ENCODE measurements at places on chromosomes 2 and 18.
A peak's percentile ranks its signal among the peaks of the same experiment; 100 is the strongest.

GRCh38 chr2:55877087-55877436 is 46.5 kb downstream of the EFEMP1 start:
- no peak for DNase-seq

DNA sequence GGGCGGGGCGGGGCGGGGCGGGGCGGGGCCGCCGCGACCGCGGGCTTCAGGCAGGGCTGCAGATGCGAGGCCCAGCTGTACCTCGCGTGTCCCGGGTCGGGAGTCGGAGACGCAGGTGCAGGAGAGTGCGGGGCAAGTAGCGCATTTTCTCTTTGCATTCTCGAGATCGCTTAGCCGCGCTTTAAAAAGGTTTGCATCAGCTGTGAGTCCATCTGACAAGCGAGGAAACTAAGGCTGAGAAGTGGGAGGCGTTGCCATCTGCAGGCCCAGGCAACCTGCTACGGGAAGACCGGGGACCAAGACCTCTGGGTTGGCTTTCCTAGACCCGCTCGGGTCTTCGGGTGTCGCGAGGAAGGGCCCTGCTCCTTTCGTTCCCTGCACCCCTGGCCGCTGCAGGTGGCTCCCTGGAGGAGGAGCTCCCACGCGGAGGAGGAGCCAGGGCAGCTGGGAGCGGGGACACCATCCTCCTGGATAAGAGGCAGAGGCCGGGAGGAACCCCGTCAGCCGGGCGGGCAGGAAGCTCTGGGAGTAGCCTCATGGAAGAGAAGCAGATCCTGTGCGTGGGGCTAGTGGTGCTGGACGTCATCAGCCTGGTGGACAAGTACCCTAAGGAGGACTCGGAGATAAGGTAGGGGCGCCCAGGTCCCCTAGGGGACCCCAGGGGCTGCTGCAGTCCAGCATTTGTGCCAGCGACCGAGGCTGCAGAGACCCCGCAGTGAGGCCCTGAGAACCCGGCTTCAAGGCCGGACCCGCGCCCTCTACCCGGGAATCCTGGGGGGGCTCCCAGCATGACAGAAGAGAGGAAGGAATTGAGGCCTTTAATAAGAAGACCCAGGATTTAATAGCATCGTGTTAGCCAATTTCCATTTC is at the start of gene KHK:
KHK (plus strand) TSS at position 49 of the 870 bp plus-strand sequence; CDS start at position 537, 488 bp downstream.
- peak; percentile 79 for DNase-seq

- DNase-seq = no peak
Observed at GRCh38 chr2:195536906-195537305, 120.1 kb upstream of the SLC39A10 start.

DNA sequence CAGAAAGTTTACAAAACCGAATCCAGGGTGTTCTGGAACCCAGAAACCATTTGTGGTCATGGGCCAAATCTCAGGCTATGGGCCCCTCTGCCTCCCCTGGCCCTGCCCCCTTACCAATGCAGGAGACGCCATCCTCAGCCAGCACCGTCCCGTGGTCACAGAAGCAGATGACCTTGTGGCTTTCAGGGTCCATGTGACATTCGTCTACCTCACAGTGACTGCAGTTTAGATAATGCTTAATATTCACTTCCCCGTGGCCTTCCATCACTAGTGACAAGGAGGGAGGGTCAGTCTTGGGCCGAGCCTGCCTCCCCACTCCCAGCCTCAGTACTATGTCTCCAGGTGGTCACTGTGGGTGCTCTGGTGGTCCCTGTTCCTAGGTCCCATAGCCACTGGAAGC is 111.6 kb downstream of the CLIP4 start:
- DNase-seq = no peak

DNA sequence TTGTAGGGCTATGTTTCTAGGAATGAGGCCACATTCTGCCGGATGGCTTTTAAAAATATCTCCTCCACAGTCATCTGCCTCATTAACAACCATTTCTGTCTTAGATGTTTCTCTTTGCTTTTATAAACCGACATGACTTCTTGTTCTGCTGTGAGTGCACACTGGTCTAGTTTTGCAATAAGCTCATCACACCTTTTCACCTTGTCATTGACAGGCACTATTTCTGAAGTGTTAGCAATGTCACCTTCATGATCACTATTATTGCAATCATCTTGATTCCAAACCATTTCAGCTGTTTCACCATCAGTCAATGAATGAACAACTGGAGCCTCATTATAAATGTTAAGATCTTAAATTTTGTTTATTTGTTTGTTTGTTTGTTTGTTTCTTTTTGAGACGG is 523.7 kb upstream of the DSEL start:
- DNase-seq = no peak

- no peak for DNase-seq
Observed at GRCh38 chr2:120860579-120860922, 124.9 kb downstream of the GLI2 start.

- peak; percentile 9 for DNase-seq
Observed at GRCh38 chr2:20675701-20676352, 8.9 kb downstream of the GDF7 start.

DNA sequence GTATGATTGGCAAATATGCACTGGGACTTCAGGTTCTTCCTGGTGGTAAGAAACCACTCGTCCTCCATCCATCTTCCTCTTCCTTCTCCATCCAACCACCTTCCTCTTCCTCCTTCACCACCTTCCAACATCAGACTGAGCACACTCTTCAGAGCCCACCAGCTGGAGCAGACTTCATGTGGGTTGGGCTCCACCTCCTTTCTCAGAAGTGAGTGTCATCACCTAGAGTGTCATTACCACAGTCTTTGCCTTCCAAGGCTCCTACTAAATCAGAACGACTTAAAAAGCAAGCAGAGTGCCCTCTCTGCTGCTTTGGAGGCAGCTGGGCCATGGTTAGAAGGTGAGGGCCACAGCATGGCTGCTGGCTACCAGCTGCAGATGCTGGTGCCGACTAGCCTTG is 171.6 kb downstream of the SH3RF3 start:
- DNase-seq = no peak

DNA sequence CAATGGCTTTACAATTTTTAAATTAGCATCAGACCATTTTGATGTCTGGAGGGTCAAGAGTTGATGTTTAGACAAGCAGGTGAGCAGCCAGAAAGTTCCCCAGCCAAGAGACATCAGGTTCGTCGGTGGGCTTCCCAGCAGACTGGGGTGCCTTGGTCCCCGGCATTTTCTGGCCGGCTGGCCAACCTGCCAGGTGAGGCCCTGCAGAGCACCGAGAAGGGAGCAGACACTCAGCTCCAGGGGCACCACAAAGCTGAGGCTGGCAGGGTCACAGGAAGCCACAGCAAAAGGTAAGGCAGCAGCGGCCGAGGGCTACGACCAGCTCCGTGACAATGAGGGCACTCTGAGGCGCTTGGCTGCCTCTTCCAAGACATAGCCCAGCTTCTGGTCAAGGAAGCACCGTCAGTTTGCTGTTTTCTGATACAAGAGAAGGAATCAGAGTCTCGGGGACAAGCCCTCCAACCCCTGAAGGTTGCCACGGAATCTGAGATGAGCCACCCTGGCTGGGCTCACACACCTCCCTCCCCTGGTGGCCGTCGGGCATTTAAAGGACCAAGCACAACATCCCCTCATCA is 229.0 kb downstream of the MGAT5 start:
- no peak for DNase-seq

- no peak for DNase-seq
Observed at GRCh38 chr2:75596784-75597183, 36.0 kb upstream of the EVA1A start.

- DNase-seq = no peak
Observed at GRCh38 chr2:238155051-238155760, 3.6 kb upstream of the ERFE start.

DNA sequence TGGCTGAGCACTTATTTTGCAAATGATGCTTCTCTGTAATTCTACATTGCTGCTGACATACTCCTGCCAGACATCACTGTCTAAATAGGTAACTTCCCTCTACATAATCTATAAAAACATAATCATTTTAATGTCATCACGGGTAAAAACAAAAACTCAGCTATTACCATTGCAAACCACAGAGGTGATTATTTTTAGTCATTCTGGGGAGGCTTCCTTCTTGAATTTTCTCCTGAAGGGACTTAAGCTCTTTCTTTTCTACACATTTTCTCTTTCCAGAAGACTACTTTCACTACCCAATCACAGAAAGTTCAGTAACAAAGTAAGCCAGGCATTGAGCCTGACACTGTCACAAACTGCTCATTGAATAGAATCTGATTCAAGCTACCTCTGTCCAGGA is 40.4 kb upstream of the NFU1 start:
- DNase-seq = no peak

- no peak for DNase-seq
Observed at GRCh38 chr2:68837164-68837860, 33.9 kb downstream of the BMP10 start.

DNA sequence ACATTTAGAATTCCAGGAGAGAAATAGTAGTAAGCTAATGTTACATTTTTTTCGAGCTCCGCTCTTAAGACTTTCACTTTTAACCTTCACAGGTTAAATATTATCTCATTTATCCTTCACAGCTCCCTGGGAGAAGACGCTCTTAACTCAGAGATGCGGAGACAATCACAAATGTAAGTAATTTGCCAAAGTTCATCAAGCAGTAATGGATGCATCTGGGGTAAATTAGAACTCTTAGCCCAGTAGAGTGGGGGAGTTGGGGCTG is 168.5 kb downstream of the SPP2 start:
- DNase-seq = no peak

GRCh38 chr2:175169191-175169590 is 1.2 kb upstream of the ATF2 start:
- no peak for DNase-seq

DNA sequence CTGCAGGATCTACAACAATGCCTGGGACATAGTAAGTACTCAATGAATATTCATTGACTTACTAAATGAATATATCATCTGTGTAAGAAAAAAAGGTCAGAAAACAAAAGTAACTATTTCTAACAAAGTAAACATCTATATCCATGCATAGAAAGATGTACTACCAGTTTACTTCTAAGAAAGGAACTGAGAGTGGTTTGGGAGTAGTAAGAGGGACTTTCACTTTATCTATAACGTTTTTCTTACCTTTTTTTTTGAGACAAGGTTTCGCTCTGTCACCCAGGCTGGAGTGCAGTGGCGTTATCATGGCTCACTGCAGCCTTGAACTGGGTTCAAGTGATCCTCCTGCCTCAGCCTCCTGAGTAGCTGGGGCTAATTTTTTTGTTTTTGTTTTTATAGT is 25.7 kb downstream of the DHX57 start:
- no peak for DNase-seq

DNA sequence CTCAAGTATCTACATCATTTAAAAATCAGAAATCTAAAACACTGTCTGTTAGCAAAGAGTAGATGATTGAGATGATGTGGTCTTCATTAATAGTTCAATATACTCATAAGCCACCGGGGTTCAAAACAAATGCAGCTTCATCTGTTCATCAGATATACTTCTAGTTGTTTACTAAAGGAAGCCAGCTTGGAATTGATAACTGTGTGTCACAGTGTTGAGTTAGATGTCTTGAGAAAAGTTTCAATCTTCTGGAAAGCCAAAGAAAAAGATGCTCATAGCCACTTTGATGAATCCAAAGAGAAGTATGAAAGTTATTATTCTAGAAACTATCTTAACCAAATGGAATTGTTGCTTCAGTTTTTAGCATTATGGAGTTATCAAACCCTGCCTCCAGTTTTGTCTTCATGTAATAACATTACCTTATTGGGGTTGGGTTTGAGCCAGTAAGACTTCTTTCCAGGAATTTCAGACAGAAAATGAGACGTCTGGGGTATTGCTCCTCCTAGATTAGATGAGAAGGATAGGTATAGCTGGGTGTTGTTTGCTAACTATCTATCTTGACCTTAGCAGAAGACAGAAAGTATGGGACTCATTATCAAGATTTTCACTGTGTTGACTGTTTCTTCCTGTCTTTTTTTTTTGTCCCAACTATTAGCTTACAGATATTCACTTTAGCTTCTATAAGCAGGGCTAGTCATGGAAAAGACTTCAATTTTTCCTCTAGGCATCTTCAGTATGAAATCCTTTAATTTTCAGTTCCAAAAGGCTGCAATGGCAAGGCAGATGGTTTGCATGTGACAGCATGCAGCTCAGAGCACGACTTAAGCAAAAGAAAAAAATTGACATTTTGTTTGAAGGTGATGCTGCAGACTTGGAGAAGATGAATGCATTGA is 66.5 kb downstream of the LNPK start:
- DNase-seq = no peak

DNA sequence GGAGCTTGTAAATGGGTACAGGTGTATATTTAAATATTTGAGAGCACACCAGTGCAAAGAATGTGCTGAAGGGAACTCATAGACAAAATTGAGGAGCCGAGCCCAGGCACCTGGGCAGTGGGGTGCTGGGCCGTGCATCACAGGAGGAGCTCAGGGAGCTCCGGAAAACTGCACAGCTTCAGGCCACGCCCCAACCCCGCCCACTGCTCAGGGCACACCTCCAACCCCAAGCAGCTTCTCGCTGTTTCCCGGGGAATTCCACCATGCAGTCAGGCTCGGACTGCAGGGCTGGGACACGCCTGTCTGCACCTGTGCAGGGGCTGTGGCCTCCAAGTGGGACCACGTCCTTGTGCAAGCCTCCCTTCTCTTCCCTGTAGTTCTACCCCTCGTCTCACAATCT is 243.0 kb downstream of the HDAC4 start:
- no peak for DNase-seq

- no peak for DNase-seq
Observed at GRCh38 chr18:26765498-26765897, 100.0 kb downstream of the AQP4 start.

DNA sequence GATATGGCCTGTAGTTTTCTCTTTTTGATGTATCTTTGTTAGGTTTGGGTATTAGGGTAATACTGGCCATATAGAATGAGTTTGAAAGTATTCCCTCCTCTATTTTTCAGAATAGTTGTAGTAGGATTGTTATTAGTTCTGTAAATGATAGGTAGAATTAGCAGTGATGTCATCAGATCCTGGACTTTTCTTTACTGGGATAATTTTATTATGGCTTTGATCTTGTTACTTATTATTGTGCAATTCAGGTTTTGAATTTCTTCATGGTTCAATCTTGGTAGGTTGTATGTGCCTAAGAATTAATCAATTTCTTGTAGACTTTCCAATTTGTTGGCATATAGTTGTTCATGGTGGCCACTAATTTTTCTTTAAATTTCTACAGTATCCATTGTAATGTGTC is 916.6 kb downstream of the CCDC85A start:
- no peak for DNase-seq

- DNase-seq = no peak
Observed at GRCh38 chr18:13584825-13585224, 141.5 kb downstream of the FAM210A start.

GRCh38 chr2:118169359-118170005 is 81.2 kb downstream of the INSIG2 start:
- no peak for DNase-seq

GRCh38 chr2:8116661-8117060 is 565.2 kb upstream of the ID2 start:
- DNase-seq = no peak

DNA sequence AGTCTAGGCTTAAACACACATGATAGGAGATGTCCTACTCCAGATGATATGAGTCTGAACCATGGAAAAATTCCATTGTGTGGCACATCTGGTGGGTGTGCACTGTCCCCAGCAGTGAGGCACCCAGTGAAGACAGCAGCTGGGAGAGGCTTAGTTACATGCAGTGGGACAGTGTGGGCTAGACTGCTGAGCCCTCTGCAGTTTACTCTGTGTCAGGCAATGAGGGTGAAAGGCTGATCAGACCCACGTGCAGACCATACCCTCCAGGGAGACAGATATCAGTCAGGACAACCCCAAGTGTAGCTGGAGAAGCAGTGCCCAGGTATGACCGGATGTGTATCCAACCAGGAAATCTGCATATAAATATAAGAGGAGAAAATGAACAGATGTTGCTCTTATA is 13.4 kb downstream of the IL37 start:
- DNase-seq = no peak
